ENCODE measurements at places on chromosomes 6 and 20. TPM values are rescaled to one million over a fixed set of nuclear protein-coding genes. Genes with fewer than 3 reads are reported as not detected.

TBXT gene
- polyA plus RNA-seq = not detected

DNA sequence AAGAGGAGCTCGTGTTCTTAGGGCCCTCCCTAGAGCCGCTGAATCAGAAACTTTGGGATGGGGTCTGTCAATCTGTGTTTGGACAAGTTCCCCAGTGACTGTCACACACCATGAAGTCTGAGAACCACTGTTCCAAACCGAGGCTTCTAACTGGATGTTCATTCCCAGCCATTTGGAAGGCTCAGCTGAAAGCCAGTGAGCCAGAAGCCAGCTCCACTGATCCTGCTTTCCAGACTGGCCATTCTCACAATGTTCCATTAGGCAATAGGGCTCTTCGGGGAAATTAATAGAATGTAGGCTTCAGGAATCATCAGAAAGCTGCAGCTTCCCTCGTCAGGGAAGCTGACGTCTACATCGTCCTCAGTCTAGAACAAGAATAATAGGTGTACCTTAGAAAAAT, 90.8 kb upstream of the QKI start:
- H3K4me3 ChIP-seq = no peak overlapping the region
- H3K27ac ChIP-seq = no peak overlapping the region
- H3K4me1 ChIP-seq = no peaks in the 10 kb centered on the region

DNA sequence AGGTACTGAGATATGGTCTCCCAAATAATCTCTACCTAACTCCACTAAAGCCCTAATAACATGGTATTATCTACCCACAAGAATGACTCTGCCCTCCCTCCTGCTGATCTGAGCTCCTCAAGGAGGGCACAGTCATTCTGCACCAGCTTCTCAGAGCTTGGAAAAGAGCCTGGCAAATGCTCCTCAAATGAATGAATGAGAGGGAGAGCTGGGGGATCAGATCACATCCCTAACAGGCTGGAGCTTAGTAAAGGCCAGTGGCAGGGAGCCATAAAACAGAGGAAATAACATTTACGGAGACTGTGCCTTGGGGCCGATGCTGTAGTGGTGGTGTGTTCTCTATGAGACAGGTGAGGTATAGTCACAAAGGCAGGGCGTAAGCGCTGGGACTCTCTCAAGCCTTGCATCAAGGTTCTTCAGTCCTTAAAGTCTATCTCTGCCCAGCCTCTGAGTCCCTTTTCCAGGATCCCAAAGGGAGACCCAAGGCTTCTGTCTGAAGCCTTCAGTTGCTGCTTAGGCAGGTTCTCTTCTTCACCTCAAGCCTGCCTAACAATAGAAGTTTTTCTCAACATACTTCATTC, 7.2 kb upstream of the NNAT start:
- no peaks in the 10 kb centered on the region for H3K27me3 ChIP-seq
- H3K27ac ChIP-seq = no peak overlapping the region
- peak; percentile 10 for DNase-seq
- H3K36me3 ChIP-seq = peaks cover 17% of the 10 kb centered on the region
- no peak overlapping the region for H3K4me3 ChIP-seq

- no peak overlapping the region for H3K27ac ChIP-seq
- no peak overlapping the region for H3K4me3 ChIP-seq
- H3K36me3 ChIP-seq = no peaks in the 10 kb centered on the region
- no peaks in the 10 kb centered on the region for H3K27me3 ChIP-seq
Observed at GRCh38 chr6:154499855-154500589, 10.5 kb downstream of the CNKSR3 start.

DNA sequence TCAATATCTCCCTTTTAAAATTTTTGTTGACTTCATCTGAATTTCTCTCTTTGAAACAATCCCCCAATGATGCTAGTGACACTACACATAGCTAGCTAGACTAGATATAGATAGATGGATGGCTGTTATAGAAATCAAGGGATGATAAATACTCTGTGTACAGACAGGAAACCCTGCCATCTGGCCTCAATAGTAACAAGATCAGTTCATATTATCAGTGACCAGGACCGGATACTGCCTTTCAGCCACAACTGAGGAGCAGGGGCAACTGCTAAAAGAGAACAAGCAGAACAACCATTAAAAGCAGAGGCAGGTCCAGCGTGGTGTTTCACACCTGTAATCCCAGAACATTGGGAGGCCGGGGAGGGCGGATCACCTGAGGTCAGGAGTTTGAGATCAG, 118.3 kb upstream of the FAM184A start:
- H3K4me3 ChIP-seq = no peak overlapping the region
- peaks cover 10% of the 10 kb centered on the region for H3K4me1 ChIP-seq
- no peak overlapping the region for H3K27ac ChIP-seq
- no peaks in the 10 kb centered on the region for H3K36me3 ChIP-seq
- DNase-seq = no peak

- H3K4me3 ChIP-seq = no peak overlapping the region
- H3K27ac ChIP-seq = no peak overlapping the region
- no peaks in the 10 kb centered on the region for H3K27me3 ChIP-seq
- H3K4me1 ChIP-seq = no peaks in the 10 kb centered on the region
- no peaks in the 10 kb centered on the region for H3K36me3 ChIP-seq
Observed at GRCh38 chr6:56927538-56928453, 27.1 kb upstream of the BEND6 start.

DNA sequence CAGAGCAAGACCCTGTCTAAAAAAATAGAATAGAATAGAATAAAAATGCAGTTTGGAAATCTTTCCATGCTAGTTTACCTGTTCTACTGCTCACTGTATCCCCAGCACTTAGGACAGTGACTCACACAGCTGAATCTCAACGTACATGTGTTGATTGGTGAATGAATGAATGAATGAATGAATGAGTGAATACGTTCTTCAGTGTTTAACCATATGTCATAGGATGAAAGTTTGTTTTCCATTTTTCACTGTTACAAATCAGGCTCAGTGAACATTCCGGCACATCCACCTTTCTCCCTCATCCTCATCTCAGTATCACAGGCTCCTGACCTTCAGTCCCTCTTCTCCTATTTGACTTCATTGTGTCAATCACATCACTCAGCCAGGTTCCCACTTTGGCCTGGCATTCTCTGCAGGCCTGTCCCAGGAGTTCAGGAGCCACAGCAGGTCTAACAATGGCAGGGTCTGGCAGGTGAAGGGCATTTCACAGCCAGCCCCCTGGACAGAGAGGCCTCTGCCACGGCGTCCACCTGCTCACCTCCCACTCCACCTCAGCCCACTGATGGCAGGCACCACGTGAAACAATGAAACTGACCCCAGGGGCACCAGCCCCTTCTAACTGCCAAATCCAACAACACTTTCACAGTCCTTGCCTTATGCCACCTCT, 7.9 kb downstream of the ZC3H12D start:
- H3K4me3 ChIP-seq = no peak overlapping the region
- H3K36me3 ChIP-seq = no peaks in the 10 kb centered on the region
- H3K27ac ChIP-seq = no peak overlapping the region
- H3K27me3 ChIP-seq = no peaks in the 10 kb centered on the region
- H3K4me1 ChIP-seq = peaks cover 7% of the 10 kb centered on the region

WFDC12 gene
- not detected for polyA plus RNA-seq

GRCh38 chr6:97841763-97842162, 558.7 kb upstream of the MMS22L start:
- no peaks in the 10 kb centered on the region for H3K27me3 ChIP-seq
- no peaks in the 10 kb centered on the region for H3K36me3 ChIP-seq
- H3K4me3 ChIP-seq = no peak overlapping the region
- H3K27ac ChIP-seq = no peak overlapping the region

GRCh38 chr20:25270829-25271251, 23.0 kb downstream of the PYGB start:
- no peak overlapping the region for H3K27ac ChIP-seq
- no peaks in the 10 kb centered on the region for H3K4me1 ChIP-seq
- no peak overlapping the region for H3K4me3 ChIP-seq
- DNase-seq = no peak

GRCh38 chr6:13479971-13480434, 7.4 kb downstream of the GFOD1 start:
- peaks cover 4% of the 10 kb centered on the region for H3K27me3 ChIP-seq
- H3K4me3 ChIP-seq = no peak overlapping the region
- H3K27ac ChIP-seq = no peak overlapping the region
- H3K4me1 ChIP-seq = no peaks in the 10 kb centered on the region
- H3K36me3 ChIP-seq = no peaks in the 10 kb centered on the region

- H3K4me3 ChIP-seq = peak within 1 kb of the TSS; percentile 97
- no peaks in the 10 kb centered on the region for H3K27me3 ChIP-seq
- peak within 1 kb of the TSS; percentile 72 for H3K27ac ChIP-seq
- no peaks in the 10 kb centered on the region for H3K36me3 ChIP-seq
- peak; percentile 84 for DNase-seq
- peaks cover 19% of the 10 kb centered on the region for H3K4me1 ChIP-seq
Observed at GRCh38 chr6:110180228-110181008, at the start of gene CDC40. Gene CDC40 (plus strand): TSS chr6:110180427. CDS start chr6:110180445, 18 bp downstream.

DNA sequence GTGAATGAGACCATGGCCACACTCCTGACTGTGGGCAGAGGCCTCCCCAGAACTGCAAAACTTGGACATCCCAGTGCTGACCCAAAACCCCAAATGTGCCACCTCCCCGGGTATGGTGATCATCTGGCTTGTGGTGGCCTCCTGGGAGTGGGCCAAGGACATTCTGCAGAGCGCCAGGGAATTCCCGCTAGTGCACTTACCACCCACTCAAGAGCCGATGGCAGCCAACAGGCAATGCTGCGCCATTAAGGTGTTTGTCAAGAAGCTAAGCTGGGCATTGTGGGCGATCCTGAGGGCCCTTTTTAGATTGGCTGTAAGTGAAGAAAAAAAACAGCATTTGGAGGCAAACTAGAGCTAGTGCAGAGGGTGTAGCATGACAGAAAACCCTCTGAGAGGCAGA, 9.4 kb downstream of the MMP24 start:
- no peaks in the 10 kb centered on the region for H3K4me1 ChIP-seq
- no peak overlapping the region for H3K4me3 ChIP-seq
- H3K27me3 ChIP-seq = no peaks in the 10 kb centered on the region
- H3K36me3 ChIP-seq = no peaks in the 10 kb centered on the region

DNA sequence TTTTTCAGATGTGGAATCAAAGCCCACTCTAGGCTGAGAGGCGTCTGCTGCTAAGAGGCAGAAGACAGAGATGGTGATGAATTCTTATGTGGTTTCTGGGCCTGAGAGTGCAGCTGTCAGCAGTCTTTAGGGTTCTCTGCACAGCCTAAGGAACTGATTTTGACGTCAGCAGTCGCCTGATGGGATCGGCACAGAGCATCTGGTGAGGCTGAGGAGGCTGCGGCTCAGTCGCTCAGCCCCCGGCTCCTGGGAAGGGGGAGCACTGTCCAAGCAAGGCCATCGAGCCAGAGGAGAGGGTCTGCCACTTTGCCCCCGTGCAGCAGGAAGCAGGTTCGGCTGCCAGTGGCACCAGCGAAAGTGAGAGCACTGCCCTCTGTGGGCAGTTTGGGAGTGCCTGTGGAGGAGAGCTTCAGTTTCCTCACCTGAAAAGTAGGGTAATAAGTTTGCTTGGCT, 92.5 kb downstream of the TCP11 start:
- H3K27ac ChIP-seq = peak overlapping the region; percentile 56
- peak; percentile 71 for DNase-seq
- peaks cover 34% of the 10 kb centered on the region for H3K4me1 ChIP-seq
- no peaks in the 10 kb centered on the region for H3K27me3 ChIP-seq
- no peak overlapping the region for H3K4me3 ChIP-seq

GRCh38 chr6:34213772-34214171, 22.9 kb upstream of the HMGA1 start:
- H3K27ac ChIP-seq = no peak overlapping the region
- H3K27me3 ChIP-seq = no peaks in the 10 kb centered on the region
- DNase-seq = no peak

DNA sequence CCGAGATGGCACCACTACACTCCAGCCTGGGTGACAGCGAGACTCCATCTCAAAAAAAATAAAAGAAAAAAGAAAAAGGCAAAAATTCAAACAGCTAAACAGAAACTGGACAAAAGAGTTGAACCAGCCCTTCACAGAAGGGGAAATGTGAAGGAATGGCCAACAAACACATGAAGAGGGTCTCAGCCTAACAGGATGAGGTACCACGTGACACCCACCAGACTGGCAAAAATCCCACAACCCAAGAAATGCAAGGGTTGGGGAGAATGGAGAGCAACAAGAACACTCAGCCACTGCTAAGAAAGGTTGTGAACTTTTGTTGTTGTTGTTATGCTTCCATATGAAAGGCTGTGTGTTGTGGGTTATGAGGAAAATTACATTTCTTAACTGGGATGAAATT, 357.7 kb downstream of the PREX1 start:
- H3K27me3 ChIP-seq = no peaks in the 10 kb centered on the region
- H3K36me3 ChIP-seq = no peaks in the 10 kb centered on the region
- no peaks in the 10 kb centered on the region for H3K4me1 ChIP-seq
- no peak overlapping the region for H3K4me3 ChIP-seq

PLN gene
- 22.7 TPM for polyA plus RNA-seq

DNA sequence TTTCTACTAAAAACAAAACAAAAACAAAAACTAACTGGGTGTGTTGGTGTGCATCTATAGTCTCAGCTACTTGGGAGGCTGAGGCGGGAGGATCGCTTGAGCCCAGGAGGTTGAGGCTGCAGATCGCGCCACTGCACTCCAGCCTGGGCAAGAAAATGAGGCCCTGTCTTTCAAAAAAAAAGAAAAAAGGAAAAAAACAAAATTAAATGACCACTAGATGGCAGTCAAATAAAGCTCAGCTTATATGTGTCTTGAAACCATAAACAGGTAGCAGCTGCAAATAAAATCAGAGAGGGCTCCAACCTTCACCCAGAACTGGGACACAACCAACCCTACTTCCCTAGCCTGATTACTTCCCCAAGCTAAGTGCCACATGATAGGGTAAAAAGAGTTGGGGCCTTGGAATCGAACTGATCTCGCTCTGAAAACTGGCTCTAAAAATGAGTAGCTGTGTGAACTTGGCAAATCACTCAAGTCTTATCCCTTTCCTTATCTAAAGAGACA, 67.1 kb upstream of the ADGRF4 start:
- H3K27me3 ChIP-seq = no peaks in the 10 kb centered on the region
- H3K27ac ChIP-seq = no peak overlapping the region
- no peaks in the 10 kb centered on the region for H3K36me3 ChIP-seq
- H3K4me1 ChIP-seq = peaks cover 12% of the 10 kb centered on the region
- DNase-seq = peak; percentile 74

- H3K4me3 ChIP-seq = no peak overlapping the region
- no peak for DNase-seq
- no peak overlapping the region for H3K27ac ChIP-seq
- no peaks in the 10 kb centered on the region for H3K27me3 ChIP-seq
- H3K36me3 ChIP-seq = no peaks in the 10 kb centered on the region
Observed at GRCh38 chr20:57999465-58000111, 228.9 kb downstream of the ANKRD60 start.

PERP gene
- 24.8 TPM for polyA plus RNA-seq

ULBP2 gene
- polyA plus RNA-seq = 2.5 TPM

DNA sequence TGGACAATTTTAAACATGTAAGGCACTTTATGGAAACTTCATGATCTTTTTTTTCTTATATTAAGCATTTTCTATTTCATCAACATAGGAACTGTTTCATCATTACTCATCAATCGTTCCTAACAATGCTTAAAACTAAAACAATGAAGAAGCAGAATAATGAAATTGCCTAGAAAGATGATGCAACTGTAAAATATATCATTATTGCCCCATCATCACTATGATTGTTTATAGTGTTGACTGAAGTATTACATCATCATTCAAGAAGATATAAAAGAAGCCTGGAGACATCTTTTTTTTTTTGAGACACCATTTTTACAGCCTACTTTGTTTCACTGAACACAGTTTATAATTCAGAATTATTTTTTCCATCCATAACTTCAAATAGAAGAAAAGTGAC, 147.2 kb downstream of the TRDN start:
- no peak for DNase-seq
- H3K36me3 ChIP-seq = no peaks in the 10 kb centered on the region
- no peak overlapping the region for H3K4me3 ChIP-seq
- no peak overlapping the region for H3K27ac ChIP-seq

FOXS1 gene
- polyA plus RNA-seq = 9.8 TPM

- no peak overlapping the region for H3K27ac ChIP-seq
- H3K4me1 ChIP-seq = no peaks in the 10 kb centered on the region
- H3K4me3 ChIP-seq = no peak overlapping the region
- H3K36me3 ChIP-seq = no peaks in the 10 kb centered on the region
- H3K27me3 ChIP-seq = no peaks in the 10 kb centered on the region
Observed at GRCh38 chr20:42641886-42642285, 547.8 kb downstream of the PTPRT start.

LPIN3 gene
- 29.4 TPM for polyA plus RNA-seq

LRRC73 gene
- polyA plus RNA-seq = 4.6 TPM

All from kidney (tissue), 22 donors.